ENCODE measurements at places on chromosomes 7 and 10.
A peak's percentile ranks its signal among the peaks of the same experiment; 100 is the strongest.

DNA sequence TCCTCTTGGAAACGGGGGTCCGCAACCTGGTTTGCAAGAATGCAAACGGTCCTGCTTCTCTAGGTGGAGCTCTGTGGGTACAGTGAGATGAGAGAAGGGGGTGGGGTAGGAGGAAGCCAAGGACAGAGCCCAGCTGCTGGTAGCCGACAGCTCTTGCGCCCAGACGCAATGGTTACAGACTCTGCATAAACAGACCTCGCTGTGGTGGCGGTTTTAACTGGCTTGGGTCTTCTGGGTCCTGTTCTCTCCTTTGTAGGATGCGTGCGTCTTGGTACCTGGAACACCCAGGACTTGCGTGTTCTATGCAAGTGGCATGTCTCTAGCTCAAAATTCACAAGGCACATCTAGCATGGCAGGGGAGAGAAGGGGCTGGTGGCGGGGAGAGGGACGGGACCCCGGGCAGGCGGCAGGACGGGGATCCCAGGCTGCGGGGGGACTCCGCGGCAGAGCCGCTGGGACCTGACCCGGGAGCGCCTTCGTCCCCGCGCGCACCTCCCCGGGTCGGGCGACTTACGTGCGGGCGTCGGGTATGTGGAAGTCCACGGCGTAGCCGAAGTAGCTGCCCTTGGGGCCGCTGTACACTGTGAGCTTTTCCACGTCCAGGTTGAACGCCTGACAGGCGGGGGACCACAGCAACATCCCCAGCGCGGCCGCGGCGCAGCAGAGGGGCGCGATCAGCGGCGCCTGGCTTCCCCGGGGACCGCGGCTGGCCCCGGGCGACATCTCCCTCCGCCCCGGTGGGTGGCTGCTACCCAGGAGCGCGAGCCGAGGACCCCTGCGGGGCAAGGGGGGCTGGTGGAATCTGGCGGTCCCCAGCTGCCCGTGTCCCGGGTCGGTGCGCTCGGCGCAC, 448 bp downstream of the ITGA8 start:
- peak; percentile 20 for DNase-seq

GRCh38 chr7:87506246-87507180, 31.0 kb upstream of the ABCB4 start:
- DNase-seq: no peak

DNA sequence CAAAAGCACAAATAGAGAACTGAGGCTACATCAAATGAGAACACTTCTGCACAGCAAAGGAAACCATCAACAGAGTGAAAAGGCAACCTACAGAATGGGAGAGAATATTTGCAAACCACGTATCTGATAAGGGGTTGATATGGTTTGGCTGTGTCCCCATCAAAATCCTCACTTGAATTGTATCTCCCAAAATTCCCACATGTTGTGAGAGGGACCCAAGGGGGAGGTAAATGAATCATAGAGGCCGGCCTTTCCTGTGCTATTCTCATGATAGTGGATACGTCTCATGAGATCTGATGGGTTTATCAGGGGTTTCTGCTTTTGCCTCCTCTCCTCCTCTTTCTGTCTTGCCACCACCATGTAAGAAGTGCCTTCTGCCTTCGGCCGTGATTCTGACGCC, 120.6 kb upstream of the FRMD4A start:
- no peak for DNase-seq

GRCh38 chr7:22922307-22922706, 91.6 kb downstream of the HYCC1 start:
- DNase-seq: no peak

DNA sequence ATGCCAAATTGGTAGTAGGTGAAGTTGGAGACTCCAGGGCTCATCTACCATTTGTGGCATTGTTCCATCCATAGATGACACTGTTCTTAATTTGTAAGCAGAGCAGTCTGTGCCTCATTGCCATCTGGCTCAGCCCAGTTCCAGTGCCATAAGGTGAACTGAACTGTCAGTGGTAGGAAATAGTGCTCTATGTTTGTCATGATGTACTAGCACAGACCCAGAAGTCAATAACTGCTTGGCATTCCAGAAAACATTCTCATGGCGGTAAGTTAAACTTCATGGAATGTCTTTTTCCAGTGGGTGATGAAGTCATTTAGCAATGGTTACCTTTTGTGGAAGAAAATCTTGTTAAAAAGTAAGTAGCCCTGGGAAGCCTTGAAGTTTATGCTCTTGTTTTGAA, 302.7 kb downstream of the SUGCT start:
- DNase-seq: no peak

- no peak for DNase-seq
These were observed 2.9 kb downstream of the PKD2L1 start for GRCh38 chr10:100327007-100327717.

DNA sequence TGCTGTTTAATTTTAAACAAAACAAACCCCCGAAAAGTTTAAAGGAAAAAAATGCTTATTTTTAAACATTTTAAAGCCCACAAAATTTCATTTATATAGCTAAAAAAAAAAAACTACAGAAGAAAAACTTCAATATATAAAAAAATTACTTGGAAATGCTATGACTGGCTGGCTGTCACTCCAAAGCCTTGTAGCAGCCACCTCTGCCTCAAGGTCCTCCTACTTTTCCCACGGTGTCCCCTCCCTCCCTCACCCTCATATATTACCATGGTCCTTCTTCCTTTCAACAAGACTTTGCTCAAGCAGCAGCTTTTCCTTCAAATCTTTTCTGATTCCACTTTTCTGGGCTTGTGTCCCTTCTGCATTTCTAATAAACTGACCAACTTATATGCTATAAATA, 122.0 kb downstream of the TPK1 start:
- no peak for DNase-seq

GRCh38 chr7:119931230-119931824, 341.6 kb upstream of the KCND2 start:
- no peak for DNase-seq

DNA sequence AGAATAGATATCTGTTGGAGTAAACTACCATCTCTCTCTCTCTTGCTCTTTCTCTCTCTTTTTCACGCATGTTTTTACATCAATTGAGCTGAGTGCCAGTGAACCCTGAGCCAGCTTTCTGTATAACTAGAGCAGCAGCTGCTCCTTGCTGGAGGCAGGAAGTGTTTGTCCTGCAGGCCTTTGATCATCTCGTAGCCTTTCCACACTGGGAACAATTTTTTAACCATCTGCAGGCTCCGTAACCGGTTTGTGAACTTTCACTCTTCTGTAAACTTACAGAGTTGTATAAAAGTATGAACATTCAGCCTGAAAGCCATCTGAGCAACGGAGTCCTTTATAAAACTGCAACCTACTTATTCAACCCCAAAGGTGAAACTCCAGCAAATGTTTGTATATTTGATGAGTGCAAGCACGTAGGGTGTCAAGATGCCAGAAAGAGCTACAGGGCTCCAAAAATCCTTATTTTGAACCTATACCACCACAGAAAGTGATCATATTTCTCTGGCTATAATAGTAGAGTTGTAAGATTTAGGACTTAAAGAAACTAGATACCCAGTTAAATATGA, 162.8 kb upstream of the NFE2L3 start:
- DNase-seq: no peak

GRCh38 chr10:37125921-37126320, 523 bp downstream of the ANKRD30A start:
- no peak for DNase-seq

DNA sequence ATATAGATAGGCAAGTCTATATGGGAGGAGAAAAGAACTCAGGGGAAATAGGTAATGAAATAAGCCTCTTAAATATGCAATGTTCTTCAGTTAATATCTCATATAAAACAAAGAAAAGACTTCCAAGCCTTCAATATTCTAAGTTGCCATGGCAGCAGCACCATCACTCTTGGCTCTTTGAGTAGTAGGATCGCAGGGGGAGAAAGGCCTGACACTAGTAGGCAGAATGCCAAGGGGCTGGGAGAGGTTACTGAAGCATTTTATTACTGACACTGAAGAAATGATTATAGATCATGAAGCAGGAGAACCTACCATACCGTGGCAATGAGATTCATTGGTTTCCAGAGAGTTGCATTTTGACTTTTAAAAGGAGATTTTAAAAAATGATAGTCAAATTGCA, 193.9 kb downstream of the NXPH1 start:
- DNase-seq: no peak

DNA sequence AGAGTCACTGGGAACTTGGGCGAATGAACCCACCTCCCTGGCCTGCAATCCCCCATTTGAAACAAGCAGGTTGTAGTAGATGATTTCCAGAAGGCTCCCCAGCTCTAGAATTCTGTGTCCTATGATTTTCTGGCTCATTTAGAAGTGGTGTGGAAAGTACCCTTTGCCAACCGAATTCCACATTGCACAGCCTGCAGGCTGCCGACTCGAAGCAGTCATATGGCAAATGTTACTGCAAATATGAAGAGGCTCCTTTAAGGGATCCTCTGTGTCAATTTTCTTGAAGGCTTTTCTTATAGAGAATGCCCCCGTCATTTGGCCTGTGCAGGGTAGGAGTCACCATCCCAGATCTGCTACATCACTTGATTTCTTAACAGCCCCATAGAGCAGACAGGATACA, 5.6 kb downstream of the PODXL start:
- DNase-seq: no peak

DNA sequence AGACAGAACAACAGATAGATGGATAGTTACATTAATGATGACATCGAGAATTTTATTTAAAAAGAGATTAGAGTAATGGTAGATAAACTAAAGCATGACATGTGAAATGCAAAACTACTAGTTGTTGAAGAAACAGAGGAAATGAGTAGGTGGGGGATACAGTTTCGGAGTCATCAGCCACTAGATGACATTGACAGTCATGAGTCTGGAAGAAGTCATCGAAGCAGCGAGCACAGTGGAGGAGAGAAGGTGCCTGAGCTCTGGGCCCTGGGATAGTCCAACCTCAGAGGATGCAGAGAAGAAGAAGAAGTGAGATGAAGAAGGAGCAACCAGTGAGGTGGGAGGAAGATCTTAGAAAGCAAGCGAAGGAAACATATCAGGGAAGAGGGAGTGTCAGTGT, 20.2 kb upstream of the SEC61A2 start:
- DNase-seq: no peak

DNA sequence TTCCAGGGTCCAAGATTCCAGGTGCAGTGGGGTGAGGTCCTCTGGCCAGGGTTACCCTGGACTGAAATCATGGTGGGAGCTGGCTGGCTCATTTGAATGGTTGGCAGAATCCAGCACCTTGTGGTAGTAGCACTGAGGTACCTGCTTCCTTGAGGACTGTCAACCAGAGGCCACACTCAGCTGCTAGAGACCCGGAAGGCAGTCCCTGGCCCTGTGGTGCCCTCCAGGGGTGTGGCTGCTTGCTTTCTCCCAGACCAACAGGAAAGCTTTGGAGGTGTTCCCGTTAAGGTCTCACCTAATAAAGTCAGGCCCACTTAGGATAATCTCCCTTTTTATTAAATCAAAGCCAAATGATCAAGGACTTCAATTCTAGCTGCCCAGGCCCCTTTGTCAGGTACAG, 107.7 kb upstream of the GDF10 start:
- DNase-seq: no peak

All from testis (tissue), 5 donors.